Testis (tissue), 5 donors: ENCODE measurements at places on chromosomes 7 and 10. TPM values are rescaled to one million over a fixed set of nuclear protein-coding genes. Genes with fewer than 3 reads are reported as not detected.
A peak's percentile ranks its signal among the peaks of the same experiment; 100 is the strongest.

Gene TMEM229A
- 51.0 TPM for total RNA-seq

DNA sequence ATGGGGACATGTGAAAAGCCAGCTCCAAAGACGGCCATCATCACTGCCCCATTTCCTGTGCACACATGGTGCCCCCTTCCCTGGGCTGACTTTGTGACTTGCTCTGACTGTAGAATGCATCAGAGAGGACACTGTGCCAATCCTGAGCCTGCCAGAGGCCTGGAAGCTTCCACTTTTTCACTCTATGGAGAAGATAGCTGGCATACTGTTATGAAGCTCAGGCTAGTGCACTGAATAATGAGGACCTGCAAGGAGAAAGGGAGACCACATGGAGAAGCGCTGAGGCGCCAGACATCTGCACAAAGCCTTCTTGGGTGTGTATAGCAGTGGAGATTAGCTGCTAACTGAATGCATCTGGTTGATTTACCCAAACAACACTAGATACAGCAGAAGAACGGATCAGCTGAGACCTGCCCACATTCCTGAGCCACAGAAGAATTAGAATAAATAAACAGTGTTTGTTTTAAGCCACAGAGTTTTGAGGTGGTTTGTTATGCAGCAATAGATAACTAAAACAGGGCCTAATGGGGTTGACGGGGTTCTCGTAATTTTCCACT is 58.9 kb upstream of the C10orf90 start:
- no peak for DNase-seq

- no peak for DNase-seq
Measured at GRCh38 chr10:129935102-129935866, 28.8 kb downstream of the EBF3 start.

- DNase-seq = no peak
Measured at GRCh38 chr10:74982634-74982982, 128.8 kb upstream of the SAMD8 start.

GRCh38 chr7:39357648-39358047 is 208.6 kb upstream of the YAE1 start:
- peak; percentile 39 for DNase-seq

Gene PDE1C
- total RNA-seq = 9.5 TPM

GRCh38 chr10:104066945-104067344 is 18.7 kb downstream of the COL17A1 start:
- DNase-seq = no peak

DNA sequence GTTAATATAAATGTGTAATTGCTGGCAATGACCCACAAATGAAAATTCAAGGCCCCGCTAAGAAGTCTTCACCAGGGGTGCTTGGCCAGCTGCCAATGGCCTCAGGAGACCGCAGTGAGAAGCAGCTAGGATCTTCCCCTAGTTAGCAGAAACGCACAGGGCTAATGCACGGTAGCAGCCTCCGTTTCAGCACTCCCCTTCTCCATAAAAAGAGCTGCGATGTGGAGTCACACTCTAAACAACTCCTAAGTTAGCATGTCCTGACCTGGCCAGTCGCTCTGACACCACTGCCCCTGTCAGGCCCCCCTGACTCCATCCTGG is 139.0 kb downstream of the SEPTIN14 start:
- DNase-seq = no peak

- DNase-seq = peak; percentile 61
Measured at GRCh38 chr7:2843711-2844152, 376 bp downstream of the GNA12 start.

- no peak for DNase-seq
Measured at GRCh38 chr10:69088801-69089501, 1.0 kb downstream of the SRGN start.

DNA sequence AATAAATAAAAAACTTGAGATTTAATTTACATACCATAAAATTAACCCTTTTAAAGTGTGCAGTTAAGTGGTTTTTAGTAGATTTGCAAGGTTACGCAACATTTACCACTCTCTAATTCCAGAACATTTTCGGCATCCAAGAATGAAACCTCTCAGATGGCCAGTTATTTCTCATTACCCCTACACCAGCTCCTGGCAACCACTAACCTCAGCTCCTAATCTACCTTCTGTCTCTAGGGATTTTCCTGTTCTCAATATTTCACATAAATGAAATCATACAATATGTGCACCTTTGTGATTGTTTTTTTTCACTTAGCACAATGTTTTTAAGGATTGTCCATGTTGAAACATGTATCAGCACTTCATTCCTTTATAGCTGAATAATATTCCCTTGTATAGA is 45.1 kb downstream of the INPP5F start:
- no peak for DNase-seq

Gene SFTPA2
- total RNA-seq = not detected

GRCh38 chr10:116888380-116889055 is 39.2 kb downstream of the ENO4 start:
- no peak for DNase-seq
